ENCODE measurements at places on chromosomes 11 and 22.

DNA sequence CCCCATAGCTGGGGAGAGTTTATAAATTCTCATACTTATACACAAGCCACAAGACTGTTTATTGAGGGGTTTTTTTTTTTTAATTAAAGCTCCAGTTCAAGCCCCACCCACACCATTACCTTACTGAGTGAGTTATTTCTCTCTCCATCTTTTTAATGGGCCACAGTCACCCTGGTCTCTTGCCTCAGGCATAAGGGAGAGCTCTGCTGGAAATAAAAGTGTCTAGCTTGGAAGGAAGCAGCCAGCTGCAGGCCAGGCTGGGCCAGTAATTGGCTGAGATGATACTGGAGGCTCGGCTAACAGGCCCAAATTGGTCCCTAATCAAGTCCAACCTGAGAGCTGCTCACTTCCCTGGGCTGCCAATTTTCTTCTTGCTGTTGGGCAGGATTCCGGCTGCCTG lies 174.1 kb downstream of the INSC start:
- no peak for DNase-seq

GRCh38 chr11:44916331-44916730 lies 34.4 kb downstream of the TP53I11 start:
- DNase-seq, result no peak

- DNase-seq, result no peak
Measured at GRCh38 chr11:126871792-126872191, 128.8 kb downstream of the KIRREL3 start.

GRCh38 chr11:34960277-34960676 lies 43.9 kb downstream of the PDHX start:
- no peak for DNase-seq

- DNase-seq, result no peak
Measured at GRCh38 chr11:116547571-116547970, 225.2 kb downstream of the BUD13 start.

DNA sequence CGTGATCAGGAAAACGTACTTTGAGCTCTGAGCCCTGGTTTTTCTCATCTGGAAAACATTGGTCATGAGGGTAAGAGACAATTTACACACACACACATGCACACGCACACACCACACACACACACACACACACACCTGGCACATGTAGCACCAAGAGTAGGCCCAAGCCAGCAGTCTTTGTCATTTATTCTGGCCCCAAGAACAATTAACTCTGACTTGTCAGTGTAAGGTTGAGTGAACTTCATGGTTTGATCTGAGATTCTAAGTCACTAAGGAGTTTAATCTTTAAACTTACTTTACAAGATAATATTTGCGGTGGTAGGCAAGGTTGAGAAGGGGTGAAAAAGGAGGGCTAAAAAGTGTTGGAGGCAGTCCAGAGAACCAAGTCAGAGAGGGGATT lies 44.1 kb downstream of the MMP20 start:
- DNase-seq, result no peak

GRCh38 chr22:35329114-35329847 lies 29.6 kb downstream of the TOM1 start:
- DNase-seq, result no peak

- no peak for DNase-seq
Measured at GRCh38 chr11:123448823-123449222, 18.8 kb downstream of the GRAMD1B start.

- DNase-seq, result no peak
Measured at GRCh38 chr11:128193615-128194014, 393.7 kb downstream of the ETS1 start.

DNA sequence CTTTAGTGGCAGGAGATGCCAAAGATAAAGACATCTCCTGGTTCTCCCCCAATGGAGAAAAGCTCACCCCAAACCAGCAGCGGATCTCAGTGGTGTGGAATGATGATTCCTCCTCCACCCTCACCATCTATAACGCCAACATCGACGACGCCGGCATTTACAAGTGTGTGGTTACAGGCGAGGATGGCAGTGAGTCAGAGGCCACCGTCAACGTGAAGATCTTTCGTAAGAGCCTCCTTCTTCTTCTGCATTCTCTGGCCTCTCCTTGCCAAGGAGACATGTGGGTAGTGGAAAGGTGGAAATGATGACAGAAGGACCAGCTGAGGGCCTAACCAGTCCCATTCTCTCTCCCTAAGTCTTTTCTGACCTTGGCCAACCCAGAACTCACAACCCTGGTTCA lies 110.1 kb upstream of the TTC12 start:
- no peak for DNase-seq

GRCh38 chr11:57496109-57496820 lies 19.2 kb downstream of the SLC43A1 start:
- no peak for DNase-seq

- DNase-seq, result no peak
Measured at GRCh38 chr22:42772647-42773046, 52.0 kb upstream of the A4GALT start.

GRCh38 chr22:49928555-49929210 lies 10.2 kb downstream of the CRELD2 start:
- no peak for DNase-seq

GRCh38 chr11:112318184-112318591 lies 57.5 kb upstream of the PLET1 start:
- DNase-seq, result no peak

Data from ureter (tissue), 1 donor.